Stimulated activated CD4-positive, alpha-beta T cell treated with anti-CD3 and anti-CD28 coated beads, Interleukin-15, amount 100 ng/mL, for 1 hour (primary cell): ENCODE measurements at places on chromosomes 13 and 19.

- no peak for DNase-seq
Measured at GRCh38 chr19:55369653-55370304, 484 bp downstream of the IL11 start.

DNA sequence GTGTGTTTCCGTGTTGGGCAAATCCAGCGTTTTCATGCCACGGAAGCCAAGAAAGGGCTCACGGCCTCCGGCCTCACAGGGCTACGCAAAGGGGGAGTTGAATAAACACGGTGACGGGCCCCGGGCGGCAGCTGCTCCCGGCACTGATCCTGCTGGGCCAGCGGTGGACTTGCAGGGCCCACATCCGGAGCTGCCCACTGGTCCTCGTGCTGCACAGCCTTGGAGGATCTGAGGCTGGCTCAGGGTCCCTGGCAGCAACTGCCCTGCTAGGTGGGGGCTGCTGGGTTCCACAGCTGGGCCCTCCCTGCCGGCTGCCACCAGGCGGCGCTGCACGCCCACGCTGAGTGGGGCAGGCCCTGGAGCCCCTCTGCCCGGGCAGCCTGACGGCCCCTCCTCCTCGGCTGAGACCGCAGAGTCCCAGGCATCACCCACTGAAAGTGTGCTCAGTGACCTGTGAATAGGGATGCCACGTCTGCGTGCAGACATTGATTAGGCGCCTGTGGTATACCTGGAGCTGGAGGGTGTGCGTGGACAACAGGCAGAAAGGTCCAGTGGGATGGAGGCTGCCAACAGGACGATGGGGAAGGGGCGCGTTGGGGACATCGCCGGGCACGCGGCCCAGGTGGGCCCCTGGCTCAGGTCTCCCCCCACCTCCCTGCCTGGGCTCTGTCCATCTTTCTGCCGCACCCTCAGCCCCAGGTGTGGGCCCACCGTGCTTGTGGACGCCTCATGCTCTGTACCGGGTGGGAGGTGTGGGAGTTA is 5.3 kb upstream of the HCN2 start:
- DNase-seq: peak; percentile 43

- no peak for DNase-seq
Measured at GRCh38 chr19:1411255-1412191, 4.1 kb downstream of the DAZAP1 start.

GRCh38 chr13:43515531-43515930 is 271.2 kb downstream of the ENOX1 start:
- no peak for DNase-seq

DNA sequence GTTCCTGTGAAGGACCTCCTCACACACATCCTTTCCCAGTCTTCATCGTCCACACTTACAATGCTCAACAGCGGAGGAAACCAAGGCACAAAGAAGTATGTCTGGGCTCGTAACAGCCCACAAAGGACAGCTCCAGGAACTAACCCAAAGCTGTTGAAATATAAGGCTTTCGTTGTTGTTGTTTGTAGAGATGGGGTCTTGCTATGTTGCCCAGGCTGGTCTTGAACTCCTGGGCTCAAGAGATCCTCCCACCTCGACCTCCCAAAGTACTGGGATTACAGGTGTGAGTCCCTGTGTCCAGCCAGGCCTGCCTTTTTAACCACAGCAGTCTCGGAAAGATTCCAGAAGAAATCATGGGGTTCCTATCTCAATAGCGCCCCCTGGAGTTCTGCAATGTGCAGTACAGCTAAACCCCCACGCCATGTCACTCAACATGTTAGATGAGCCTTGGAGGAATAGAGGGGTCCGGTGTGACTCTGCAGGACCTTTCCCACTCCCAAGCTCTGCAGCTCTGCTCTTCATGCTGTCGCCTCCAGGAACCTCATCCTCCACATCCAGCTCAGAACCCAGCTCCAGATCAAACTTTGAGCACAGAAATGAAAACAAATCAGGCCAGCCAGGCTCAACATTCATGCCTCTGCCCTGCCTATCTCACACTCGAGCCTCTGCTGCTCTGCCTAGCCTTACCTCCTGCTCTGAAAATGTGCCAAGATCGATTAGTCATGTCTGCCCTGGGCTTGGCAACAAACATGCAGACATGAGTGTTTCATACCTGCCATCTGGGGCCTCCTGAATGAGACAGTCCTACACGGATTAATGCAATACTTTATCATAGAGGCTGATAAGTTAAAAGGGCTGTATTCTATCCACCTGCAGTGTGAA is 7.5 kb downstream of the PLA2G4C start:
- DNase-seq: no peak

DNA sequence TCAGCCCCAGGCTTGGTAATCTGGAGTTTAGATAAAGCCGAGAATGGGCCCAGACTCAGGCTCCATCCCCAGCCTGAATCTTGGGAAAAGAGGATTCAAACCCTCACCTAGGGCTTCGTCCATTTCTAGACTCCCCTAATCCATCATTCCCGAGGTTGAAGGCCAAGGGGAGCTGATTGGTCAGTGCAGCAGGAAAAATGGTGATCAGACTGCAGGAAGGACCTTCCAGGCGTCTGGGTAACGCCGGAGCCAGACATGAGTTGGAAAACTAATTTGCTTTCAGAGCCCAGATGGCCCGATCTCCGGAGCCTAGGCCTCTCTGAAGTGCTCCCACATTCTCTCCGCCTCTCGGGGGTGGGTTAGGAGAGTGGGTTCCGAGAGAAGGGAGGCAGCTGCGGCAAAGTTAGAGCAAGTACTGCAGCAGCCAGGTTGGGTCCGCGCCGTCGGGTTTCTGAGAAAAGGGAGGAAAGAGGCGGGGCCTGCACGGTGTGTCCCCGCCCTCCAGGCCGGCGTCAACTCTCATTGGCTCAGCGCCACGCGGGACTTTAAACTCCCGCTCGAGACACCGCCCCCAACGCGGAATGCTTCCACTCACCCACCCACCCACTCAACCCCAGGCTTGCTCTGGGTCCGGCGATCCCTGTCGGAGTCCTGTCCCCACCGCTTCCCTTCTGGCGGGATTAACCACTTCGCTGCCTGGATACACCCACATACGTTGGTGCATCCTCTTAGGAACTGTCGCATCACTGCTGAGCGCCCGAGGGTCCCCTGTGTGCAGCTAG is 788 bp upstream of the RTBDN start:
- no peak for DNase-seq

- no peak for DNase-seq
Measured at GRCh38 chr19:33022472-33023116, 42.1 kb downstream of the RHPN2 start.

DNA sequence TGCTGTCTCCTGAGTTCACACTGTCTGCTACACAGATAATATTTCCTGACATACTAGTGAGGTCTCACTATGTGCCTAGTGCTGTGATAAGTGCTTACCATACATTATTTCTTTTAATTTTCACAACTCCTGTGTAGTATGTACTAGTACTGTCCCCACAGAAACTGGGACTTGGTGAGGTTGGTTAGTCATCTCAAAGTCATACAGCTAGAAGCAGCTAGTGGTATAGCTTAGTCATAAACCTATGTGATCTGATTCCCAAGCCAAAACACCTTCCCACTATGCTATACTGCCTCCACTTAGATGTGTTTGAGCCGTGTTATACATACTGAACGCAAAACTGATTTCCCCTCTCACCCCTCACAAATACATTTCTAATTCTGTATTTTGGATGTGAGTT is 10.5 kb downstream of the MTMR6 start:
- DNase-seq: no peak

- no peak for DNase-seq
Measured at GRCh38 chr19:17405250-17406045, at the start of gene BST2. TSS of gene BST2 (minus strand) at chr19:17405630. CDS start at chr19:17405575, 55 bp downstream.

GRCh38 chr19:55581823-55582223 is 1.2 kb upstream of the ZNF579 start:
- no peak for DNase-seq

DNA sequence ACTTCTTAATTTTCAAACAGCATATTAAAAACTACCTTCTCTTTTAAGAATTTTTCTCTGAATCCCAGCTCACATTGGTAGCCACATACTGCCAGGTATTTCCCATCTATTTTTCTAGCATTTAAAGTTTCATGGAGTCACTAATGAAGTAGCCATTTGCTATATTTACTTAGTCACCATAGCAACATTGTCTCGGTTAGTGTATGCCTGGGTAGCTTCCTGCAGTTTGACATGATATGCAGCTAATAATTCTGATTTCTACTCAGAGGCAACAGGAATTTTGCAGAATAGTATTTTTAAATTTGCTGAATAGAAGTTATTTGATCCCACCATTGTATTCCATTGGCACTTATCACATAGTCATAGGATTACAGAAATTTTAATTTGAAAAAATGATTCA is 30.9 kb upstream of the KCTD4 start:
- no peak for DNase-seq

GRCh38 chr13:71316792-71317363 is 550.1 kb downstream of the DACH1 start:
- no peak for DNase-seq

GRCh38 chr13:38321654-38322053 is 28.0 kb upstream of the UFM1 start:
- no peak for DNase-seq

DNA sequence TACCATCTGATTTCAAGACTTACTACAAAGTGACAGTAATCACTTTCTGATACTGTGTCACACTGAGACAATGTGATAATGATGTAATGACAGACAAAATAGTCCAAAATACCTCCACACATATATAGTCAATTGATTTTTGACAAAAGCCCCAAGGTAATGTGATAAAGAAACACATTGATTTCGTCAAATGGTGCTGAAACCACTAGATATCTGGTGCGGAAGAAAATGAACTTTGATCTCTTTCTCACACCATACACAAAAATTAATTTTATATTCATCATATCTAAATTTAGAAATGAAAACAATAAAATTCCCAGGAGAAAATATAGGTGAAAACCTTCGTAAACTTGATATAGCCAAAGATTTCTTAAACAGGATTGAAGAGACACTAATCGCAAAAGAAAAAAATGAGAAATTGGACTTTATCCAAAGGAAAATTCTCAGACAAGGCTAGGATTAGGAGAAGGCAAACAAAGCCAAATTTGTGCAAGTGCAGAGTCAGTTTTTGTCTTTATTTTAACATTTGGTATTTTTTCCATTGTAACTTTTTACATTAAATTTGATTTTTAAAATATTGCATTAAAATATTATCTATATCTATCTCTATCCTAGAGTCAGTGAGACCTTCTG is 739.9 kb downstream of the DIAPH3 start:
- DNase-seq: no peak

GRCh38 chr13:55613429-55614187 is 1527.1 kb upstream of the PRR20A start:
- DNase-seq: no peak

GRCh38 chr13:66581675-66582074 is 648.5 kb downstream of the PCDH9 start:
- DNase-seq: no peak

- peak; percentile 97 for DNase-seq
Measured at GRCh38 chr19:5977785-5978605, at the start of gene RANBP3. TSS of gene RANBP3 (minus strand) at chr19:5978140. CDS start at chr19:5978082, 58 bp downstream.

DNA sequence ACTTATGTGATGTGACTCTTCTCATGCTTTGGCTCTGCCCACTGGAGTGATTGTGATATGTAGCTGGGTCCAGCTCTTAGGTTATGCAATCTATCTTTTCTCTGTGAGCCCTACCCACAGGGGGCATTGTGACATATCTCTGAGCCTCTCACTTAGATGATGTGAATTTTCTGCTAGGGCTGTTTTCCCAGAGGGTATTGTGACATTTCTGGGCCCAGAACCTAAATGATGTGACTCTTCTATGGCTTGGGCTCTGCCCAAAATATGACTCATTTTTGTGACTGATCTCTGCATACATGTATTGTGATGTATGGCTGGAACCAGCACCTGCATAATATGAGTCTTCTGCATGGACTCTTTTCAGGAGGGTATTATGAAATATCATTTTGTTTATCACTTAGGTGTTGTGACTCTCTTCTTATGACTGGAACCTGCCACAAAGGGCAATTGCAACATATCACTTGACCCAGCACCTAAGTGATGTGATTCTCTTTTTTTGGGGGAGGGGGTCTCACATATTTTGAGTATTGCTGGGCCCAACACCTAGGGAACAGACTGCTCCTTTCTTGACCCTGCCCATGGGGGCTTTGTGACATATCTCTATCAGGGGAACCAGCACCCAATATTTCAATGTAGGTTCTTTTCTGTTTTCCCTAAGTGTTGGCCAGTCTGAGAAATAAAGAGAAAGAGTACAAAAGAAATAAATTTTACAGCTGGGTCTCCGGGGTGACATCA is 12.1 kb upstream of the ZNF254 start:
- no peak for DNase-seq

GRCh38 chr19:55336101-55336500 is 3.6 kb upstream of the KMT5C start:
- no peak for DNase-seq

- DNase-seq: no peak
Measured at GRCh38 chr19:34033880-34034279, 138.4 kb upstream of the LSM14A start.

DNA sequence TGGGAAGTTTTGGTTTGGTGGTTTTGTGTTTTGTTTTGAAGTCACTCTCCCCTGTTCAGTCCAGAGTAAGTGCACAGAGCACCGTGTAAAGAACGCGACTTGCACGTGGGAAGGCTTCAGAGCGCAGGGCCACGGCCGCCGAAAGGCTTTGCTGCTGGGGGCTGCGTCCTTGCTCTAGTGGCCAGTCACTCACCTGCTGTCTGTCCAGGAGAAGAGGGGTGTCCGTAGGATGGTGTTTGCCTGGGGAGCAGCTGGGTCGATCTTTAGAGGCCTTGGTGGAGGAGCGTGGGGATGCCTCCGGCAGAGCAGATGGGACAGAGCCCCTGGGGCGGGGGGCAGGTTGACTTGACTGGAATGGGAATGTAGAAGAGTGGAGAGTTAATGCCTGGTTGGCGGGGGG is 116.6 kb upstream of the MCF2L start:
- no peak for DNase-seq

- DNase-seq: no peak
Measured at GRCh38 chr13:74103970-74104555, 30.1 kb downstream of the KLF12 start.

- DNase-seq: no peak
Measured at GRCh38 chr13:40996426-40997092, 22.6 kb downstream of the ELF1 start.

DNA sequence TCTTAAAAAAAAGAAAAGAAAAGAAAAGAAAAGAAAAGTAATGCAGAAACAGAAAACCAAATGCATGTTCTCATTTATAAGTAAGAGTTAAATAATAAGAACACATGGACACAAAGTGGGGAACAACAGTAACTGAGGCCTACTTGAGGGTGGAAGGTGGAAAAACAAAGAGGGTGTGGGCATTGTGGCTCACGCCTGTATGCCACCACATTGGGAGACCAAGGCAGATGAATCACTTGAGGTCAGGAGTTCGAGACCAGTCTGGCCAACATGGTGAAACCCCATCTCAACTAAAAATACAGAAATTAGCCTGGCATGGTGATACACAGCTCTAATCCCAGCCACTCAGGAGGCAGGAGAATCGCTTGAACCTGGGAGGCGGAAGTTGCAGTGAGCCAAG is 8.1 kb downstream of the ZNF708 start:
- no peak for DNase-seq

GRCh38 chr13:39414339-39414738 is 188.7 kb downstream of the LHFPL6 start:
- no peak for DNase-seq

GRCh38 chr19:48396016-48396823 is 2.8 kb downstream of the GRIN2D start:
- DNase-seq: no peak

GRCh38 chr19:28898249-28898648 is 314.7 kb downstream of the UQCRFS1 start:
- DNase-seq: no peak
